ENCODE measurements at places on chromosomes 5 and 9.

GRCh38 chr5:34686762-34687268 lies 30.7 kb downstream of the RAI14 start:
- DNase-seq = peak; percentile 66

DNA sequence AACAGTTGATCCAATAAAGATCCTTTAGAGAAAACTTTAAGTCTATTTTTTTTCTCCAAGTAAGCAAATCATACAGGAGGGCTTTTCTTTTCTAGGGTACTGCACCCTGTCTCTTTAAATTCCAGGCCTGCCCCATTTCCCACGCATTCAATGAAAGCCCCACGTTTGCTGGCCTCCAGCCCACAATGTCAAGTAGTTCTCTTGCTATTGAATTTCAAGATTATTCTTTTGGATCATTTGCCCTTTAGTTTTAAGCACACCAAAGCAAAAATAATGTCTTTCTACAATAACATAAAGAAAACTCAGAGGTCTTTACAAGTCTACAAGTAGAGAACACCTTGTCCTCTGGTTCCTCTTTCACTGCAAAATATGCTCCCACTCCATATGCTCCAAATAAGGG lies 15.6 kb downstream of the MLLT3 start:
- DNase-seq = no peak

- peak; percentile 42 for DNase-seq
Observed at GRCh38 chr5:10333154-10334006, 20.1 kb upstream of the MARCHF6 start.

- DNase-seq = no peak
Observed at GRCh38 chr5:5387777-5388176, 34.7 kb upstream of the ICE1 start.

DNA sequence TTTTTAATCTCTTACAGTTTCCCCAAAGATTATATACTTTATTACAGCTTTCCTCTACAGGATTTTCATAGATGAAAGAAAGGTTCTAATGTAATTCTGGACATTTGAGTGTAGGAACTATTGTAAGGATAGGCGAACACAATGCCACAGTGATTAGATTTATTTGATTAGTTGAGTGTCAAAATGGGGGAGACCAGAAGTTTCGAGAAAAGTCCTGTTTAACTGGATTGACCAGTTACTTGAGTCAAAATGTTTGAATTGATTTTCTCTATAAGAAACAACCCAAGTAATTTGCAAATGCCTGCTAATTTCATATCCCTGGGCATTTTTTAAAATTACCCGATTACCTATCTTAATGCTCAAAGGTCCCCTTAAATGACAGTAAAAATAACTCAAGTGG lies 50.6 kb downstream of the SMARCA2 start:
- no peak for DNase-seq

- no peak for DNase-seq
Observed at GRCh38 chr5:180173875-180174586, 35.0 kb downstream of the RASGEF1C start.

GRCh38 chr5:74503-75109 lies 17.4 kb upstream of the PLEKHG4B start:
- DNase-seq = no peak

- DNase-seq = no peak
Observed at GRCh38 chr5:157088342-157088990, 20.4 kb downstream of the HAVCR2 start.

GRCh38 chr5:138585157-138585556 lies 10.0 kb upstream of the HSPA9 start:
- DNase-seq = no peak

DNA sequence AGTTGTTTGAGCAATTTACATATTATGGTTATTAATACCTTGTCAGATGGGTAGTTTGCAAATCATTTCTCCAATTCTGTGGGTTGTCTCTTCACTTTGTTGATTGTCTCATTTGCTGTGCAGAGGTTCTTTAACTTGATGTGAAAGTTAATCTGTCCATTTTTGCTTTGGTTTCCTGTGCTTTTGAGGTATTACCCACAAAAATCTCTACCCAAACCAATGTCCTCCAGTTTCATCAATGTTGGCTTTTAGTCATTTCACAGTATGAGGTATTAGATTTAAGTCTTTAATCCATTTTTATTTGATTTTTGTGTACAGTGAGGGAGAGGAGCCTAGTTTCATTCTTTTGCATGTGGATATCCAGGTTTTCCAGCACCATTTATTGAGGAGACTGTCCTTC lies 82.4 kb downstream of the MRPS30 start:
- no peak for DNase-seq

DNA sequence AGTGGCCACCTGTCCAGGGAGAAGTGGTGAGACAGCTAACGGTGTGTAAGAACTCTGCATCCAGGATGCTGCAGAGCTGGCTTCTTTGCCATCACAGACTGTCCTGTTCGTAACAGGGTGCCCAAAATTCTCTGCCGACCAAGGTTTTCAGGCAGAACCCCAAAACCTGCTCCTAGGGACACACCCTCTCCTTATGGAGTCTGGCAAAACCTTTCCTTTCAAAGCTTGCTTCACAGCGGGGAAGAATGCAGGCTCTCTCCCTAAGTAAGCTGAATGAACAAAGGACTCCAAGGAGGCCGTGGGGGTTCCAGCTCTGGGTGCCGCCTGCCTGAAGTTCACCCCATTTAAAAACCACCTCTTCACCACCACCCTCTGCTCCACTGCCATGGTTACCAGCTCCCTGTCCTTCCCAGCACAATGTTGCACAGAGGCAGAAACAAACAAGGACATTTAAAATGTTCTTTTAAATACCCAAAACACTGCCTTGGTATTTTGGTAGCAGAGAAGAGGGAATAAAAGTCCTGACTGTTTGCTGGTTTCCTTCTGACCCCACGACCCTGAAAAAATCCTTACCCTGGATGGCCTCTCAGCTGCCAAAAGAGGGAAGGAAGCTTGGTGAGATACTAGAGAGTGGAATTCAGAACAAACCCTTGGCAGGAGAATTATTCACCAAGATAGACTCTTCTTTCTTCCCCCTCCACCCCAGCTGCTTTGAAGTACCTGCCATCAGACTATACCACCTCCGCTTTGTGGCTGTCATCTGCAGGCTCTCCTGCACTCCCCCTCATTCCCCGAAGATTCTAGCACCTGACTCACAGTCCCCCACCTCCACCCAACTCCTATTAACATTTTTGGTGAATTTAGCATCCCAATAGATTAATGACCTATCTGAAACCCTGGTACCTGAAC lies 7.1 kb upstream of the KLF9 start:
- DNase-seq = no peak

- DNase-seq = no peak
Observed at GRCh38 chr5:137605411-137605810, 106.3 kb upstream of the SPOCK1 start.

- DNase-seq = peak; percentile 49
Observed at GRCh38 chr9:123472862-123473614, 117.0 kb downstream of the CRB2 start.

DNA sequence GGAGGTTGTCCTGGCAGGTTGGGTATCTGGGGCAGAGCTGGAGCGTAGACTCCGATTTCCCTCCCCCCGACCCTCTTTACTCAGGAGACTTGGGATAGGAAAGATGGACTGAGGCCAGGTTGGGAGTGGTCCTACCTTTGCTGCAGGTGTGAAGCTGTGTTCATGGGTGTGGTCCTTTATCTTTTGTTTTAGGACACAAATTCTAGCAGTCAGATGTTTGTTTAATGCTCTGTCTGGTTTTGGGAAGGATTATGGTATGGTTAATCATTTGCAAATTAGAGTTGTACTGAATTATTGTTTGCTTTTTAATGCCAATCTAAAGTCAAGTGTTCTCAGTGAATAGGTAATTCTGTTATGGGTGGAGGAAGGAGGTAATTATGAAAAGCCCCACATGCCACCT lies 14.1 kb upstream of the FAM120AOS start:
- no peak for DNase-seq

DNA sequence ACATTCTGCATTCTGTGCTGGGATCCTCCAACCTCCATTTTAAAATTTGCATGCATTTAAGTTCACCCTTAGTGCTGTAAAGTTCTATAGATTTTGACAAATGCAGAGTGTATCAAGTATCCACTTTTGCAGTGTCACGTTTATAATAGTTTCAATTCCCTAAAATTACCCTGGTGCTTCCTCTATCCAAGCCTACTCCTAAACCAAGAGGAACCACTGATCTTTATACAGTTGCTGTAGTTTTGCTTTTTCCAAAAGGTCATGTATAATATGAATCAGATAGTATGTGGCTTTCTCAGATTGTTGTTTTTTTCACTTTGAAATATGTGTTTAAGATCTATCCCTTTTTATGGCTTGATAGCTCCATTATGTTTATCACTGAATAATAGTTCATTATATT lies 468.4 kb upstream of the CDH6 start:
- DNase-seq = no peak

GRCh38 chr5:61532983-61533382 lies 200.9 kb downstream of the ZSWIM6 start:
- DNase-seq = no peak

DNA sequence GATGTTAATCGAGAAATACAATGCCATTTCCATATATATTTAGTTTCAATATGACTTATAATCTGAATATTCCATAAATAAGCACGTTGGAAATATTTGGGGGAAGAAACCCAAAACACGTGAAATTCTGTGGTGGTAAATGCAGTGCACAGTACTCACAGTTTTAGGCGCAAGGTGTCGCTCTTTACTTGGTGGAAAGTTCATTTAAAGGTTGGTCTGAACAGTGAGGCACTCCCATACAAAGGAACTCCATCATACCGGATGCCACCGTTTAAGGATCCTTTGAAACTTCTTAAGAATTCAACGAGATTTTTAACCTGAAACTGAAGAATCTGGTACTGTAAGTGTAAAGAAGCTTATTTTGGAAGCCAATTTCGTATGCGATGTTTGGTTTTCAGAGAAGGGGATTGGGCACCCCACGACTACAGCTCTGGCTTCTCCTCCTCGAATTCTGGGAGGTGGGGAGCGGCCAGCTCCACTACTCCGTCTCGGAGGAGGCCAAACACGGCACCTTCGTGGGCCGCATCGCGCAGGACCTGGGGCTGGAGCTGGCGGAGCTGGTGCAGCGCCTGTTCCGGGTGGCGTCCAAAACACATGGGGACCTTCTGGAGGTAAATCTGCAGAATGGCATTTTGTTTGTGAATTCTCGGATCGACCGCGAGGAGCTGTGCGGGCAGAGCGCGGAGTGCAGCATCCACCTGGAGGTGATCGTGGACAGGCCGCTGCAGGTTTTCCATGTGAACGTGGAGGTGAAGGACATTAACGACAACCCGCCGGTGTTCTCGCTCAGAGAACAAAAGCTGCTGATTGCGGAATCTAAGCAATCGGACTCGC lies at the start of gene PCDHA11:
Gene PCDHA11, plus strand, starts transcription at position 237 of the 834 bp plus-strand sequence. Its CDS starts 147 bp downstream, at position 384.
- no peak for DNase-seq

- DNase-seq = no peak
Observed at GRCh38 chr5:52177193-52177592, 610.5 kb upstream of the ITGA1 start.

- DNase-seq = peak; percentile 92
Observed at GRCh38 chr5:2751592-2752021, at the start of gene IRX2. TSS of gene IRX2 (minus strand) at chr5:2751677. CDS start at chr5:2751413, 264 bp downstream.

- DNase-seq = no peak
Observed at GRCh38 chr5:128146671-128147070, 63.1 kb downstream of the SLC12A2 start.

DNA sequence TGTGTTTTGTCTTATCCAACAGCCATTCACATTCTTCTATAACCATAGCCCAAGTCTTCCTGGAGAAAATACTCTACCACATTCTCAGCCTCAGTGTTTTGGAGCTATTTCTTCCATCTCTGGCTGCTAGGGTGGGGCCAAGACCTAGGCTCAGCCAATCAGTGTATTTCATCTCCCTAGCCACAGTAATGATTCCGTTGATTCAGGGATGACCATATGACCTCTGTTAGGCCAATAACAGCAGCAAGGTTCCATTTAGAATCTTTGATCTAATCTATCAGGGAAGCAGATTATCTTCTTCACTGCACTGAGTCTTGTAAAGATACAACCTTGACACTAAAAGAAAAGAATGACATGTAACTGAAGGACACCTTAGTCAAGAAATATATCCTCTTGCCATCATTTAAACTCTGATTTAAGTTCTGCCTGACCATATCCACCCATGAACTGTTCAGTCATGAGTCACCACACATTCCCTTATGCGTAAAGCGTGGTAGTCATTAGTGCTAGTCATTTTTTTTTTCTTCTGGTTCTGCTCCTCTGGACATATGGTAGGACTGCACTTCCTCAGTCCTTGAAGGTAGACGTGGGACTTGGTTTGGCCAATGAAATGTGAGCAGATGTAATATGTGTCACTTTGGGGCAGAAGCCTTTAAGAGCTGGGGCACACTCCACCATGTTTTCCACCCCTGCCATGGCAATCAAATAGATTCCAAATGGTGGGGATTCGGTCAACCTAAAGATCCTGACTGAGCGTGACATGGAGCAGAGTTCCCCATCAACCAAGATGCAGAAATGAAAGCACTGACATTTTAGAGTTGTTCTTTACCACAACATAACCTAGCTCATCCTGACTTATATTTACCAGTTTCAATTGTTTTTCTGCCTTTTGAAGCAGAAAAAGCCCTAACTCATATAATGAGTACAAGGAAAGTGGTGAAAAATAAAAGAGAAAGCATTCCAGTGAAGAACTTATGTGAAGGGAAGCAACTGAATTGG lies 12.7 kb upstream of the PRELID2 start:
- no peak for DNase-seq

DNA sequence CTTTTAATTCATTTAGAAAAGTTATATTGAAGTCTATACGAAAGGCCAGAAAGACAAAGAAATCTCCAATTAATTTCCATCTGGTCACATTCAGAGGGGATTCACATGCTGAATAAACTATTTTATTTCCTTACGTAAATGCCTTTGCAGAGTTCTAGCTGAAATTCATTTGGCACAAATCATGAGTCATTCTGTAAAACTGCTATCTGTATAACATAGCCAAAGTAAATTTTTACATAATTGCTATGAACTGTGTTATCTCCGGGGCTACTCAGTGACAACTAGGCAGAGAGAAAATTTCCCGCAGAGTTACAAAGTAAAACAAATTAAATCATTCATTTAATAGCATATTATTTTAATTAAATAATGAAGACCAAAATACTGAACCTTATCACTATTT lies 463.2 kb upstream of the ADAMTS16 start:
- no peak for DNase-seq

- DNase-seq = no peak
Observed at GRCh38 chr9:130785053-130785452, 50.0 kb upstream of the ABL1 start.

- DNase-seq = peak; percentile 87
Observed at GRCh38 chr9:129610473-129611306, 10.2 kb downstream of the C9orf50 start.

DNA sequence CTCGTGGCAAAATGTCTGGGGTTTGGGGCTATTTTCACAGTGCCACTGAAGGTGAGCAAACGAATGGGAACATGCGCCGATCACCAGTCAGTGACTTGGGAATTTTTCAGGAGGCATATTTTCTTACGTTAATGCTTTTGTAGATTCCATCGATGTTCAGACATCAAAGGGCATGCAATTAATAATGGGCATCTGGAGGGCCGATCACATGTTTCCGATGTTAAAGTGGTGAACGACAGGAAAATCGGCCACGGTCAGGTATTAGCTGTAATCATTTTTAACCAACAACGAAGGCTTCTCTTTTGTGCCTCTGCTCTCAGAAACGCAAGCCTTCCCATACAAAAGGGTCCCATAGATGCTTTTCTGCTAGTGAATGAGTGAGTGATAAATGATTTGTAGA lies 155.0 kb upstream of the PITX1 start:
- no peak for DNase-seq

All from right hindlimb (tissue), 1 donor.